Panc1 (cell line): ENCODE measurements at places on chromosomes 4 and X. TPM values are rescaled to one million over a fixed set of nuclear protein-coding genes. Genes with fewer than 3 reads are reported as not detected.

- no peaks in the 10 kb centered on the region for H3K27me3 ChIP-seq
- H3K4me1 ChIP-seq, result no peaks in the 10 kb centered on the region
- H3K27ac ChIP-seq, result no peak overlapping the region
- no peaks in the 10 kb centered on the region for H3K36me3 ChIP-seq
These were observed 32.0 kb downstream of the PAGE2 start for GRCh38 chrX:55120761-55121358.

- H3K4me3 ChIP-seq, result no peak overlapping the region
- DNase-seq, result no peak
- H3K27ac ChIP-seq, result no peak overlapping the region
- H3K27me3 ChIP-seq, result no peaks in the 10 kb centered on the region
- no peaks in the 10 kb centered on the region for H3K4me1 ChIP-seq
- no peaks in the 10 kb centered on the region for H3K36me3 ChIP-seq
These were observed 72.7 kb upstream of the EDNRA start for GRCh38 chr4:147408189-147408588.

DNA sequence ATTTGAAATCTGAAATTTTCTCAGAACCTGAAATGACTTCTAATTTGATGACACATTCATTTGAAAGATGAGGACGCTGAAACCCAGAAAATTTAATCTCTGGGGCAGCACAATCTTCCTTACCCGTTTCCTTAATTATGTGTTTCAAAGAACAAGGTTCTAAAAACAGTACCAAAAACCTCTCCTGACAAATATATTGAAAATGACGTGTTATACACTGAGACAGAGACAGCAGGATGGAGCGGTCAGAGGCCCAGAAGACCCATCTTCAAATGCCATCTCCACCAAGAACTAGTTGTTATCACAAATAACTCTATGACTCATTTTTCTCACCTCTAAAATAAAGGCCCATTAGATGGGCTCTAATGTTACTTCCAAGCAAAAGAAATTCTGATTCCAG lies 177.3 kb downstream of the NSUN7 start:
- no peak overlapping the region for H3K27ac ChIP-seq
- H3K4me3 ChIP-seq, result no peak overlapping the region
- DNase-seq, result no peak
- no peaks in the 10 kb centered on the region for H3K27me3 ChIP-seq

The FSTL5 gene
- 0.67 TPM for total RNA-seq

The TEX13D gene
- total RNA-seq, result not detected

DNA sequence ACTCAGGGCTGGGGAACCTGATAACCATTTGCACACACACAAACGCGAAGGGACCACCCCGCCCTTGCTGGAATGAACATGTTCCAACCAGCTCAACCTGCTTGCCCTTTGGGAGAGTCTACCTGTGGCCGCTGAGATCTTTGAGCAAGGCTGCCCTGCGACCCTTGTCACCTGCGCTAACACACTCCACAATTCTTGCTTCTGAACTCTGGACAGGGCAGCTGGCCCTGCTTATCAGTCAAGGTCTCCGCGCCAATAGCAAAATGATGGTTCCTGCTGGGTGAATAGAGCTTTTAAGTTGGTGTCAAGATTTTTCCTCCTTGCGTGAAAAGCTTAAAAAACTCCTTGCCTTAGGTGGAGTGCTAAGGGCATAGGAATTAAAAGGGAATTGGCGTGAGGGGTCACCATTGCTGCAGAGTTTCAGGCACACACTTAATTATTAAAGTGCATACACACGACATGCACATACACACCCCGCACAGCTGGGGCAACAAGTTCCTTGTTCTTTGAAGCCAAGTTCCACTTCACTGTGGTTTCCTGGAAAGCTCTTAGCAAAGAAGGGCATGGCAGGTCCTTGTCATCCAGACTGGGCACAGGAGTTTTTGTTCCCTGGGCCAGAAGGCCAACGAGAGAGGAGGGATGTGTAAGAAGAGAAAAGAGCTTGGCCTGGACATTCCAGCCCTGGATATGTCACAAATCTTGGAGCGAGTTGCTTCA lies 207.7 kb downstream of the STIM2 start:
- H3K27me3 ChIP-seq, result no peaks in the 10 kb centered on the region
- no peak overlapping the region for H3K4me3 ChIP-seq
- H3K36me3 ChIP-seq, result no peaks in the 10 kb centered on the region
- DNase-seq, result no peak
- no peak overlapping the region for H3K27ac ChIP-seq

DNA sequence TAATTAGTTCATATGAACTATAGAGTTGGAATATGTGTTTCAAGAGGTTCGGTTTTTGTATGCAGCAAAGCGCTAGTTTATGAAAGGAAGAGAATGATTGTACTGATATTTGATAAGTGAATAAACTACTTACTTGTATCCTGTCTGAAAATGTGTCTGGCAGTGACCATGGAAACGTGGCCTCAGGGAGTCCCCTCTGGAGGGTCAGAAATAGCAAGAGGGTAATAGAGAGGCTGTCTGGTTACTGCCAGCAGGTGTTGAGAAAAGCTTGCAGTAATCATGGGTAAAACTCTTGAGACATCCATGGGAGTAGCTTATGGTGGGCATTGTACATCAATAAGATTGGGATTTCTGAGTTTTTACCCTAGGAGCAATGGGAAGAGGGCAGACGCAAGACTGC lies 77.1 kb downstream of the DCLK2 start:
- no peaks in the 10 kb centered on the region for H3K4me1 ChIP-seq
- no peak for DNase-seq
- no peak overlapping the region for H3K4me3 ChIP-seq
- no peak overlapping the region for H3K27ac ChIP-seq
- H3K27me3 ChIP-seq, result no peaks in the 10 kb centered on the region
- no peaks in the 10 kb centered on the region for H3K36me3 ChIP-seq

- no peak overlapping the region for H3K27ac ChIP-seq
- no peaks in the 10 kb centered on the region for H3K27me3 ChIP-seq
- no peak for DNase-seq
- no peak overlapping the region for H3K4me3 ChIP-seq
These were observed 20.7 kb downstream of the RAB40AL start for GRCh38 chrX:102957751-102958150.

DNA sequence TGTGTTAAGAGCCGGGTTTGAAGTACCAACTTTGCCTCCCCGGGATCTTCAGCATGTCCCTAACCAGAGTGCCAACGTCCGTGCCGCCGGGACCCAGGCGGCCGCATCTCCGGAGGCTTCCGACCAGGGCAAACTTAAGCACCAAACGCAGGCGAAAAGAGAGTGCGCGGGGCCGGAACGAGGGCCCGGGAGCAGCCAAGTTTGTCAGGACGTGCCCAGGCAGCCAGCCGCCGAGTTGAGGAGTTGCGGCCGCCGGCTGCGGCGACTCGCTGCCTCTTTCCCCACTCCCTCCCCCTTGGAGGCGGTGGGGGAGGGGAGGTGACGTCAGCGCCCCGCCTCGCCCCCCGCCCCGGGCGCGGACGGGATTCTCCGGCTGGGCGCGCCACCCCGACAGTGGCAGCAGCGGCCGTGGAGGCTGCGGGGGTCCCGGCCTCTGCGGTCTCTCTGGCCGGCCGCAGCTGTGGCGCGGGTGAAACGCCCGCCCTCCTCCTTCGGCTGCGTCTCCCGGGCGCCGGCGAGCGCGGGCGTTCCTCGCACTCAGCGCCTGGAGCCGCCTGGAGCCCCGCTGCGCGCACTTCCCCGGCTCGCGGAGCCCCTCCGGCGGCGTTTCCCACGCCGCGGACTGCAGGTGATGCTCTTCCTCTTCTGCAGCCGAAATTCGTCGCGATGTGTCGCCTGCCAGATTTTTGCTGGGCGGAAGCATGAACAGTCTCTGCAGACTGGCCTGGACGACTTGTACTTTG lies 2.9 kb upstream of the FAT1 start:
- no peak for DNase-seq
- no peaks in the 10 kb centered on the region for H3K27me3 ChIP-seq
- H3K36me3 ChIP-seq, result peaks cover 14% of the 10 kb centered on the region; the same call in 1 of the 2 replicates
- peak overlapping the region; percentile 90 for H3K27ac ChIP-seq
- H3K4me3 ChIP-seq, result peak overlapping the region; percentile 88
- H3K4me1 ChIP-seq, result peaks cover 15% of the 10 kb centered on the region

- no peak for DNase-seq
- peak overlapping the region; percentile 38 for H3K4me3 ChIP-seq
- no peaks in the 10 kb centered on the region; the same call in 1 of the 2 replicates for H3K27me3 ChIP-seq
- no peak overlapping the region for H3K27ac ChIP-seq
These were observed 3.1 kb upstream of the MSX1 start for GRCh38 chr4:4856071-4857000.
